ENCODE measurements at places on chromosomes 4 and X.

- DNase-seq, result no peak
These were observed 172.7 kb upstream of the MED14 start for GRCh38 chrX:40908026-40908425.

DNA sequence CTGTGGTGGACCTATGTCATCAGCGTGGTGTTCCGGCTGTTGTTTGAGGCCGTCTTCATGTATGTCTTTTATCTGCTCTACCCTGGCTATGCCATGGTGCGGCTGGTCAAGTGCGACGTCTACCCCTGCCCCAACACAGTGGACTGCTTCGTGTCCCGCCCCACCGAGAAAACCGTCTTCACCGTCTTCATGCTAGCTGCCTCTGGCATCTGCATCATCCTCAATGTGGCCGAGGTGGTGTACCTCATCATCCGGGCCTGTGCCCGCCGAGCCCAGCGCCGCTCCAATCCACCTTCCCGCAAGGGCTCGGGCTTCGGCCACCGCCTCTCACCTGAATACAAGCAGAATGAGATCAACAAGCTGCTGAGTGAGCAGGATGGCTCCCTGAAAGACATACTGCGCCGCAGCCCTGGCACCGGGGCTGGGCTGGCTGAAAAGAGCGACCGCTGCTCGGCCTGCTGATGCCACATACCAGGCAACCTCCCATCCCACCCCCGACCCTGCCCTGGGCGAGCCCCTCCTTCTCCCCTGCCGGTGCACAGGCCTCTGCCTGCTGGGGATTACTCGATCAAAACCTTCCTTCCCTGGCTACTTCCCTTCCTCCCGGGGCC lies 1.2 kb downstream of the GJB1 start:
- no peak for DNase-seq

GRCh38 chr4:86376850-86377249 lies 17.0 kb upstream of the MAPK10 start:
- DNase-seq, result no peak

DNA sequence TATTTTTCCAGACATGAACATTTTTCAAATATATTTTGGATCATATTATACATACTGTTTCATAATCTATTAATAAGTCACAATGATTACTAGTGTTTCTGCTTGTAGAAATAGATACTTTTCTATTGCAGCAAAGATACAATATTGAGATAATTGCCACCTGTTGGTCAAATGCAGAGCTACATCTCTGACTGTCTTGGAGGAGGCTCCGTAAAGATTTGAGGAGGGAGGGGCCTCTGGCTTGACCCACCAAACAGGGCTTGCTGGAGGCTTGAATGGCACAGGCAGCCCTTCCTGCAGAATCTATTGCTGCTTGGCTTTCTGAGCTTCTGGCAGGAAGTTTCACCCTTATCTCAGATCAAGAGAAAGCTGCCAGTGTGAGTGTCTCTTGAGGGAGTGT lies 99.3 kb upstream of the ARMCX2 start:
- DNase-seq, result no peak

DNA sequence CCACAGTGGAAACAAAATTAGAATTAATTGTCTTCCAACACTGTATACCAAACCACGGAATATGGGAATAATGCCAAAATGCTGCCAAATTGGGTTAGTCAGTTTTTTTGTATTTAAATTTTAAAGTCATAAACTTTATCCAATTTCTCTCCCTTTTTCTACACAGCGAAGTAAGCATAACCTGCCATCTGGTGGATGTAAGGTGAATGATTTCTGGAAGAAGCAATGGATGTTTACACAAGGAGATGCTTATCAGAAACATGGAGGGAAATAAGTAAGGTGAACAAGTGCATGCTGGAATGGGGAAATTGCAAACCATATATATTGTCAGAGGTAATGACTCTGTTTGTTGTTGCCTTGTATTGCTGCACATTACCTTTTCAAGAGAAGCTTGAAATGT lies 691.9 kb downstream of the TECRL start:
- DNase-seq, result no peak

DNA sequence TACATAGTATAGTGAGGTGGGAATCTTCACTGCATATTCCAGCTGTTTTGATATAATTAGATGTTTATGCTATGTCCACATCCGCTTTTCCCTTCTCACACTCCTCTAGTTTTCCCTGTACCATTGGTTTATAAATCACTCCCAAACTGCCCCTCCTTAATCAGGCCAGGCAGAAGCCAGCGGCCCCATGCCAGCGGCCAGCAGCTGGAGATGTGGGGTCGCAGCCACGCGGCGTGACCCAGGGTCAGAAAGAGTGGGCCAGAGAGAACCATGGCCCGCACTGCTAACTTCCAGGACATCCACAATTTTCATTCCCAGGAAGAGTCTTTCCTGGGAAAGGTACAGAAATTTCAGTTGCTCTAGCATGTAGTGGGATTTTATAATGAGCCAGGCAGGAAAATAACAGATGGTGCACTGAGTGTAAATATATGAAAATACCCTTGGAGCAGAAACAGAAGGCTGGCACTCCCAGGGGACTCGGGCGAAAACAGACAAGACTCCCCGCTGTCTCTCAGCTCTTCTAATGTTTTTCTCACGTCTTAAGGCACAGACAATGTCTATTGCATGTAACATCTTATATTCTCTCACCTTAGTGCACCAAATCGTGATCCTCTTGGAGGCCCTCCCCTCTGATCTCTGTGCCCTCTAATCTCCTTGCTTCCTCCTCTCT lies 145.9 kb upstream of the ZFP42 start:
- no peak for DNase-seq

DNA sequence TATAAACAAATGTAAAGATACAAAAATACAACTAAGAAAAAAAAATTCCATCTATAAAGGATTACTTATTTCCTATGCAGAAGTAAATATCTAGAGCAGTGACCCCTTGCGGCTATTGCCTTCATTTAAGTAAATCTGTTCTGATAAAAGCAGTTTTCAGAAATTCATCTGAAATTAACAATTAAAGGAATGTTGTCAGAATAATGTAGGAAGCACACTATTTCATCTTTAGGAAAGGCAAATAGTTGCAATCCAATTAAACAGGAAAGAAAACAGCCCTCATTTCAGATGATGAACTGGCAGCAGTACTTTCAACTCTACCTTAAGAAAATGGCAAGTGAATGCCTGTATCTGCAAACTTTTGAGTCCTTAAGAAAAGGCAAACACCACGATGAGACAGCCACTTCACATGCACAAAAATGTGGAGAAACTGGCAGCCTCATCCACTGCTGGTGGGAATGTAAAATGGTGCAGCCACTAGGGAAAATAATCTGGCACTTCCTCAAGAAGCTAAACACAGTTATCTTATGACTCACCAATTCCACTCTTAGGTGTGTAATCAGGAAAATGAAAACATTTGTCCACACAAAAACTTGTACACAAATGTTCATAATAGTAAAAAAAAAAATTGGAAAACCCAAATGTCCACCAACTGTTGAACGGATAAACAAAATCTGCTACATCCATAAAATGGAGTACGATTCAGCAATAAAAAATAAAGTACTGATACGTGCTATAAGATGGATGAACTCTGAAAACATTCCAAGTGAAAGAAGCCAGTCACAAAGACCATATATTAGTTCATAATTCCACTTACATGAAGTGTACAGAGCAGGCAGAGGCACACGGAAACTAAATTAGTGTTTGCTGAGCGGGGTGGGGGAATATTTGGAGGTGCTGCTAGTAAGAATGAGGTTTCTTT lies 2.0 kb upstream of the THAP9 start:
- no peak for DNase-seq

DNA sequence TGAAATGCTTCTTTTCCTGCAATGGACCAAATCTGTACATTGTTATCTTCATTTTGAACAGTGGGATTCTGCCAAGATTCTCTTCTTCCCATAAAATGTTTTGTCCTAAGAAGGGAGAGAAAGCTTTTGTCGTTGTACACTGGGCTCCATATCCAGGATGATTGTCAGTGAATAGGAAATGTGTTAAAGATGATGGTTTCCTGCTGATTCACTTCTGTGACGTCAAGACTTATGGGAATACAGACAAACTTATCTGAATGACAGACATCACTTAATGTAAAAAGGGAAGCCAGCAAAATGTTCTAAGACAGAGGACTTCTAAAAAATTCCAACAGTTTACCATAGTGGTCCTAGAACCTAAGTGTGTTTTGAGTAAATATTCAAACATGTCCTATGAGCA lies 53.7 kb upstream of the HPF1 start:
- no peak for DNase-seq

- no peak for DNase-seq
These were observed 9.0 kb upstream of the PAGE5 start for GRCh38 chrX:55210931-55211677.

DNA sequence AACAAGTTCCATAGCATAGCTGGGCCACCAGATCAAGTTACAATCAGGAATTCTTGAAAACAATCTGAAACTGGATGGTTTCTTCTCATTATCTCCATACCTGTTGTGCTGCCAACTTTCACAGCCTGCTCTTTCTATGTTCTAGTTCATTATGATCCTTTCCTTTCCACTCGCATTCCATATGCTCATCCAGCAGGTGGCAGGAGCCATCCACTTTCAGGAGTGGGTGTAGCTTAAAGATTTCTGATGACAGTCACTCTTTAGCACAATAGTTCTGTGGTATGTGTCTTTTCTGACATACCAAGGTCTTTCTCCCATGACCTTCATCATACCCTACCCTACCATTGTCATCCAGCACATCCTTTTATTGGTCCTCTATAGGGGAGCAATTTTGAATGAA lies 46.4 kb downstream of the PAGE2 start:
- DNase-seq, result peak; percentile 22

All from activated CD8-positive, alpha-beta memory T cell treated with anti-CD3 and anti-CD28 coated beads, Interleukin-2, amount 50 U/mL, for 4 hours (primary cell).